Psoas muscle (tissue), 8 donors: ENCODE measurements at places on chromosomes 4 and X.

DNA sequence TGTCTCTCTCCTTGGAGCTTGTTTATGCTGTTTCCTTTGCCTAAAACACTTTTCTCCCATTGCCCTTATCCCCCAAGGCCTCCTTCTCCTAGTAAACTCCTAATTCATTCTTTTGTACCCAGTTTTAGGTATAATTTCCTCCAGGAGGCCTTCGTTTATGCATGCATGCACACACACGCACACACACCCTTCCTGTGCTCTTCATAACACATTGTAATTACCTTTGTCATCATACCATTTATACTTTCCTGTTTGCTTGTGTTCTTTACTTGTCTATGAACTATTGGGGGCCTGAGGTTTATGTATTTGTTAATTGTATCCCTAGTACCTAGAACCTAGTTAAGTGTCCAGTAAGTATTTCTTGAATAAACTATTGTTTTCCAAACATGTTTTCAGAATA is 45.5 kb downstream of the XIAP start:
- no peak for DNase-seq

- no peak for DNase-seq
Observed at GRCh38 chr4:184228056-184228705, 10.5 kb upstream of the ENPP6 start.

DNA sequence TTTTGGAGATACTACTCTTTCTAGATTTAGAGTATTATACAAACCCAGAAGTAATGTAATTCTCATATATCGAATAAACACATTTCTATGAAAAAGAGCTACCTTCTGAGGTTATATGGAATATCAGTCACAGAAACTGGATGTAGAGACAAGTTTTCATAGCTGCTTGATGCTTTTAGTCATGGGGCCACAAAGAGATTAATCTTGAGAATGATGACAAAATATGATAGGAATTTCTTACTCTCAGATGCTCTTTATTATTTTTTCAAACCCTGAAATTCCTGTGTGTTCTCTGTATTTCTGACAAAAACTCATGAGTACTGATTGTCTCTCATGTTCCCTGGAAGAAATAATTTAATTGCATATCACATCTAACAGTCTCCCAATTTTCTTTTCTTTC is 662.5 kb downstream of the RAPGEF2 start:
- no peak for DNase-seq

DNA sequence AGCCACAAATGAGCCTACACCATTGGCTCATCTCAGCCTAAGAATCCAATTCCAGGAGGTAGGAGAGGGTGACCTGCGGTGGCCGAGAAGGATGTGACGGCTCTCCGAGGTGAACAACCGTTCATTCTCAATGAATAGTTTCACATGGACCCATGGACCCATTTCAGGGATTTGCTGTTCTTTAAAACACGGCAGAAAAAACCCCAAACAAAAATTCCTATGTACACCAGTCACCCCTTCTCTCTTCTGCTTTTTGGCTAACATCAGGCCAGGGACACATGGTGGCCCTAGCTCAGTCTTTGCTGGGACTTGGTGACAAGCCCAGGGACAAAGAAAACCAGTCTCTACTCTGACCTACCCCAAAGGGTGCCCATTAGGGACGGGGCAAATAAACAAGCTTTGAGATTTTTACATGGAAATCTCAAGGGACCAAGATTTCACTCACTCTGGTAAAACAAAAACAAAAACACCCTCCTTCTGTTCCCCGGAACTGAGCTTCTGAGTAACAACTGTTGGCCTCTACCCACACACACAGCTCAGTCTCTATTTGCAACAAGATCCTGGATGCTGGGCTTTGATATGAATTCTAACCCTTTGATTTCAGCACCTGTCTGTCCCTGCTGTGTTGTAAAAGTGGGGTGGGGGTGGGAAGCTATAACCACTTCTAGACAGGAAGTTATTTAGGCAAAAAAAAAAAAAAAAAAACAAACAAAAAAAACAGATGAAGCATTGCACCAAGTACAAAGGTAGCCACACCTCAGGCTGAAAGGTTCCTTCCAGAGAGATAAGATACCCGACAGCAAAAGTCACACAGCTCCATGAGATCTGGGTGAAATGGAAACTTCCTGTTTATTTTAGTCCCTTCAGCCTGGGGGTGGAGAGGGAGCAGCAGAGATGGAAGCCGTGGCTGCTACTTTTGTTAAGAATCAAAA is 49.0 kb downstream of the DDX3X start:
- DNase-seq: no peak

DNA sequence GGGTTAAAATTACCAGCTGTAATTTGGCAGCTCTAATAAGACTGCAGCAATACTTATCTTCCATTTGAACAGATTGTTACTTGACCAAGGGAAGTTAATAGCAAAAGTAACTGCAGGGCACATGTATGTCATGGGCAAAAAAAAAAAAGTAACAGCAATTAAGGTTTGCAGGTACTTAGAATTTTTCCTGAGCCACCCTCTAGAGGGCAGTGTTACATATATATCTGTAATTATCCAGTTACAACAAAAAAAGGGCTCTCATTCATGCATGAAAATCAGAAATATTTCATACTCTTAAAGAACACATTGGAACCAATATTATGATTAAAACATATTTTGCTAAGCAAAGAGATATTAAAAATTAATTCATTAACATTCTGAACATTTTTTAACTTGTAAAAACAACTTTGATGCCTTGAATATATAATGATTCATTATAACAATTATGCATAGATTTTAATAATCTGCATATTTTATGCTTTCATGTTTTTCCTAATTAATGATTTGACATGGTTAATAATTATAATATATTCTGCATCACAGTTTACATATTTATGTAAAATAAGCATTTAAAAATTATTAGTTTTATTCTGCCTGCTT is 25.1 kb downstream of the XIAP start:
- no peak for DNase-seq

DNA sequence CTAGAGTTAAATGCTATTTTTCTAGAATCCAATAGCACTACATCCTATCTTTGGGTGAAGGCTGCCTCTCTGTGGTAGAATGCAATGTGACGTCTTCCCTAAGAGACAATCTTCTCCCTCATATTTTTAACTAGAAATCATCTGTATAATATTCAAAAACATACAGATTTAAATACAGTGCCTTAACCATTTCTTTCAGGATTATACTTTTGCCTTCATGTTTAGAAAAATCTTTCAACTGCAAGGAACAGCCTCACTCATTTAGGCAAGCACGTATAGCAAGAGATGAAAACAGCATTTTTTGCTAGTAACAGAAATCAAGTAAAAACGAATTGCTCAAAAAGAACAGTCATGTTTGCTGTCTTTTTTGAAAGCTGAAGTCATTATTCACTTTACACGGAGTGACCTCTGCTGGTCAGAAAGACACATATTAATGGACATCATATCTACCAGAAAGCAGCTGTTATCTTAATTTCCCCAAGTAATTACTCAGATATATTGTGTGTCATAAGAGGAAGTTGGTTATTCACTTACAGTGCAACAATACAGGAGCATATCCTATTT is 422.3 kb downstream of the STPG2 start:
- DNase-seq: no peak

DNA sequence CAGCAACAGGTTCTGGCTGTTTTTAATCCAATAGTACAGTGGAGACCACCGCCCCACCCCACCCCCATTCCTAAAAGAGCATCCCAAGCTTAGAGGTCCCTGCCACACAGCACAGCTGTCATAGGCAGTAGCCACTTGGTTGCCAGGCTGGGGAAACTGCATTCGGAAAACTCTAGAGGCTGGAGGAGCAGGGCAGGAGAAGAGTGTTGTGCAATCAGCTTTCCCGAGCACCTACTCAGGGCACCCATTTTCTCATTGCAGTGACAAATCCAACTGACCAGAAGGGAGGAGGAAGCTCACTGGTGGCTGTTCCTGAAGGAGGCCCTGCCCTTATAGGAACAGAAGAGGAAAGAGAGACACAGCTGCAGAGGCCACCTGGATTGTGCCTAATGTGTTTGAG is 1.1 kb downstream of the CXCL1 start:
- no peak for DNase-seq

- no peak for DNase-seq
Observed at GRCh38 chrX:45202171-45202570, 1.5 kb upstream of the DIPK2B start.

DNA sequence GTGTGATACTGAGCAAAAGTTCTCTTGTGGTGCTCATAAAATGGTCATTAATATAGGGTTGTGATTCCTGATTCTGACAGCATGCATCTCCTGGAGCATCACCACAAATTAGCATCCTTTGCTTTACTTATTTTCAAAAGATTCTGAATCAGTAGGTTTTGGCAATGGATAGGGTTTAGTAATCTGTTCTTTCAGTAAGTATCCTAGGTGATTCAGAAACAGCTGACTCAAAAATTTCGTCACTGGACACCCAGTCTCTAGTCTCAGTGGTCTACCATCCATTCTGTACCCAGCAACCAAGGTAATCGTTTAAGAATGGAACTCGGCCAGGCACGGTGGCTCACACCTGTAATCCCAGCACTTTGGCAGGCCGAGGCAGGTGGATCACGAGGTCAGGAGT is 4.1 kb downstream of the CBLL2 start:
- DNase-seq: no peak

- DNase-seq: no peak
Observed at GRCh38 chrX:149453906-149454822, 50.9 kb downstream of the IDS start.

DNA sequence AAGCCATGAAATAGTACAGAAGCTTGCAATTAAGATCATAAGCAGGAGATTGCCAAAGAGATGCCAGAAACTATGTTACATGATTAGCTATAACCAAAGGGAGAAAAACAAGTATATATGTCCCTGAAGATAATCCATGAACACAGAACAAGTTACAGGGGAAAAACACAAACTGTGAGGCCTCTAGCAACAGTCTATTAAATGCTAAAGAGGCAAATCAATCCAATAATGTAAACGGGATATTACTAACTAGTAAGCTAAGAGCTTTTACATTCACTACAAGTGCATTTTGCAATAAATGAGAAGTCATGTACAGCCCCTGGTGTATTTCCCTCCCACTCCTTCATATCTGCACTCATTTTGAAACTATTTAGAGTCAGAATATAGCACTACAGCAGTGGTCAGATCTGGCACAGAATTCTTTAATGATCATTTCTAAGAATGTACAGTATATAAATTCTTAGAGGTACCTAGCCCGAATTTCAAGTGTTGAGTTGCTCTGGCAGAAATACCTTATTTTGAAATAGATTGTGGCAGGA is 449.8 kb upstream of the SMIM31 start:
- DNase-seq: no peak

DNA sequence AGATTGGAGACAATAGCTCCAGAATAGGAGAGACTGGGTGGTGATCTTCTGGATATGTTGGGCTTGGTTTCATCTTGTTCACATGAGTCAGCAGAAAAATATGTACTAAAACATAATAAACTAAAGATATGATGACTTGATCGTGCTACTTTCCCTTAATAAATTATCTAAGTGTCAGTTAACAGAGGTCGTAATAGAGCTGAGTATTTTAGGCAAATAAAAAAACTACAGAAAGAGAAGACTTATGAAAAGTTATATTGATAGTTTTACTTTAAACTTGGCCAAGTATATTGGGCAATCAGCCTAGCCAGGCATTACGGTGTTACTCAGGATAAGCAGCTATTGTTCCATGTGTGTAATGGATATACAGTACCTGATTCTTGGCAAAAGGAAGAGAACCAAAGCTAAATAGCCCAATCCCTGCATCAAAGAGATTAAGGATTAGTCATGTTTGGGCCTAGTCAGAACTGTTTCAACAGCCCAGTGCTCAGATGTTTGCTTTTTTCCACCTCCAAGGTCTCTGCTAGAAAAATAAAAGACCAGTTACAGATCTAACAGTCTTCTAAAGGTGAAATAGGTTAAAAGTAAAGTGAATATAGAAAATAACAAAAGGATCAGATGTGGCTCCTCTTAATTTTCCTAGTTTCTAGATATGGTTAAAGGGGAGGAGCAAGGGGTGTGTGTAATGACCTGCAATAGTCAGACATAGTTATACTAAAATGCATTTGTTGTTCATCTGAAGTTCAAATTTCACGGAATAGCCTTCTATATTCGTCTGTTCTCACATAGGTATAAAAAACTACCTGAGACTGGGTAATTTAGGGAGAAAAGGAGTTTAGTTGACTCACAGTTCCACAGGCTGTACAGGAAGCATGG is 262.6 kb downstream of the ADGRL3 start:
- no peak for DNase-seq

- DNase-seq: no peak
Observed at GRCh38 chr4:152290366-152290921, 245.4 kb downstream of the FBXW7 start.

DNA sequence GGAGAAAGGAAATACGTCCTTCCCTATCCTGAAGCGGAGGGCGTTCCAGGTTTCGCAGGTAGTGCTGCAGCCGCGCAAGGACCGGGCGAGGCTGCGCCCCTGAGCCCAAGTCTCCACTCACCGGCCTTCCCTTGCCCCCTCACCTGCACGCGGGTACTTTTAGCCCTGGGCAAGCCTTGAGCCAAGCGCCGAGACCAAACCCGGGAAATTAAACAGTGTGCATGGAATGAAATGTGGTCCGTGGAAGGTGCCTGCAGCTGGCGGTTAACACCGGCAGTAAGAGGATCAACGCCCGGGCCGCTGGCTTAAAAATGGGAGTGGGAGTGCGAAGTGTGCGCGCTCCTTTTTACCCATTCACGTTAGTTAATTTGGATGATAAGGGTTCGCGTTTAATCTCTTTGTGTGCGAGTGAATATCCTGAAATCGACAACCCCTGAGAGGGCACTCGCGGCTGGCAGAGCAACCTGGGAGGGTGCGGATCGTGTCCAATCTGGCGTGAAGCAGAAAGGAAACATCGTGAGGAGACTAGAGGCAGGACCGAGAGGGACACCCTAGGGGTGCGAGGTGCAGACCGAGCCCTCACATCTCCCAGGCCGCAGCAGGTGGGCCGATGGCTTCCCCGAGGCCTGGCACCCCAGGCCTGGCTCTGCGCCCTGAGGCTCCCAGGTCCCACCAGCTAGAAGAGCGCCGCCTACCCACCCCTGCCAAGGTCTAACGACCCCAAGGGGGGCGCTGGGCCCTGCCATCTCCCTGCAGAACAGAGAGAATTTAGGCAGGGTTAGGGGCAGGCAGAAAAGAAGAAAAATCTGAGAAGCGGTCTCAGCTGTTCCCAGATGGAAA is 2.0 kb upstream of the HELT start:
- DNase-seq: no peak

- DNase-seq: no peak
Observed at GRCh38 chr4:108483079-108483478, 137.3 kb upstream of the RPL34 start.
